ENCODE measurements at places on chromosomes 7 and 10.

- no peak for DNase-seq
Measured at GRCh38 chr10:77979221-77979620, 50.1 kb downstream of the POLR3A start.

- DNase-seq, result no peak
Measured at GRCh38 chr10:3148994-3149393, 23.6 kb downstream of the PITRM1 start.

- DNase-seq, result no peak
Measured at GRCh38 chr10:4633186-4633585, 192.8 kb upstream of the AKR1E2 start.

DNA sequence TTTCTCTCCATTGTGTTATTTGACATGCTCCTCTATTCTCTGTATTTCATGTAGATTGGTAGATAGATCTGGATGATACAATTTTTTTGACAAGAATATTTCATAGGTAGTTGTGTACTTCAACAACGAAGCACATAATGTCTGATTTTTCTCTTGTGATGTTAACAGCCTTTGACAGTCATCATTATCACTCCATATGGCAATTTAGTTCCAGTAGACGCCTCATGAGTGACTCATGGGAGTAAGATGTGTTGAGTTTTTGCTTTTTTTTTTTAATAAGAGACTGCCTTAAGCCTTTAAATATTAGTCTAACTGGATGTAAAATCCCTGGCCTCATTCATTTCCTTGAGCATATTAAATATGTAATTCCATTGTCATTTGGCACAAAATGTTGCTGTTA, 123.5 kb upstream of the ZNF32 start:
- no peak for DNase-seq

DNA sequence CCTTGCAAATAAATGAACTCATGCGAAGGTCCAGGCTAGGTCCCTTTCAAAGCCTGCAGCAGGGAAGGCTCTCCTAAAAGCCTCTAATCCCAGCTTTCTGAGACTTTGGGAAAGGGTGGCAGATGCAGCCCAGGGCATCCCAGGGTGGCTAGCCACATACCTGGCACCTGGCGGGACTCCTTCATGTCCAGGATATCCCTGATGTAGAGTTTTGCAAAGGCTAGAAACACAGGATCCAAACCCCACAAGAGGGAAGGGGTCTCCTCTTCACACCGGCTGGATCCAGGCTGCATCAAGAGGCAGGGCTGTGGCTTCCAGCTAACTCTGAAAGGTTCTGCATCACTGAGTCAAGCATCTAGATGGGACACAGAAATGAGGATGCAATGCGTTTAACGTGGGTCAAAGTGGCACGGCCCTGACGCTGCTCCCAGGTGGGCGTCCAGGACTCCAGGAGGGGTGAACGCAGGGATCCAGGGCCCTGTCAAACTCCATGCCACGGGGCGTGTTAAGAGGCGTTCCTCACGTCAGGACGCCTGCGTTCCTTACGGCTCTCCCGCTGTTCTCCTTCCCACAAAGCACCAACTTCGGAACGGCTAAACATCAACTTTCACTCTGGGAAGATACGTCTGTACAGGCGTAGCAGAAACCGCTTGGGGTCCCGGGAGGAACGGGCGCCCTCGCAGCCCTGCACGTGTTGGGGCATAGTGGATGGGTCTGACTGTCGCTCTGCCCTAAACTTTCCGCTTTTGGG, 507 bp downstream of the STN1 start:
- DNase-seq, result no peak

DNA sequence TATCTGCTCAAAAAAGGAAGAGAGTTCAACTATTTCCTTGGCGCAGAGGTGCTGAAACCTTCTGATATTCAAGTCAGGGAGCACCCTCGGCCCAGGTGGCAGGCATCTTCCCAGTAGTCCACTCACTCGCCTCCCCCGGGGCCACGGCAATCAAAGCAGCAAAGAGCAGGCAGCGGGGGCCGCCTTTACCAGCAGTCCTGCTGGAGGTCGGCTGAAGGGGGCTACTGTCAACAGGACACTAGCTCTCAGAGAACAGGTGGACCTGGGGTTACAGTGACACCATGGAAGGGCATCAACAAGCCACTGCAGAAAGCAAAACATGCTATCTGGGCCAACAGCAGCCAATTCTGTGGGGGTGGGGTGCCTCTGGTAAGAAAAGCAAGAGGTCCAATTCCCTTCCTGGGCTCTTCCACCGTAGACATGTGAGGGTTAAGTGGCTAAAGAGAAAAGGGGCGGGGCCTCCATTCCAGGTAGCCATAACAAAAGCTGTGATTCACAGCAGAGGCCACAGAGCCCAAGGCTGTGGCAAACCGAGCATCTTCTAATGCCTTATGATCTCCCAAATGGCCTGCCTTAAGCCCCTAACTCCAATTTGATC, 9.4 kb downstream of the FZD9 start:
- no peak for DNase-seq

- peak; percentile 71 for DNase-seq
Measured at GRCh38 chr7:151754142-151754590, 122.7 kb downstream of the PRKAG2 start.

DNA sequence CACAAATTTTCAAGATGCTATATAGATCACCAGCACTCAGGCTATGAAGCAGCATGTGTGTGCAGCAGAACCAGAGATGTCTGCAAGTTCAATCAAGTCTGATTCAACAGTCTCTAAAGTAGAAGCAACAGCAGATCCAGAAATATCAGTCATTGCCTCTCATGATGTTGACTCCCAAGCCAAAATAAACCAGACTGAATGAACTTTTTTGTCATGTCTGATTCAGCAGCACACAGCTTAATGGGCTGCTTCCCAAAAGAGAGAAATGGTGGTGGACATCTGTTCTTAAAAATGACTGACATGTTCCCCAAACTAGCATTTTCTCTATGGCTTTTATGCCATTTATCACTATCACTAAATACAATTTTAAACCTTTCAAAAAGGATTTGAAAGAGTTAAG, 53.8 kb downstream of the TMEM26 start:
- no peak for DNase-seq
